ENCODE measurements at places on chromosomes 5 and 9. TPM values are rescaled to one million over a fixed set of nuclear protein-coding genes. Genes with fewer than 3 reads are reported as not detected.

Gene RHOBTB3
- total RNA-seq: 8.2 TPM

Gene LMX1B
- 2.0 TPM for total RNA-seq

Gene MOB3B
- 8.7 TPM for total RNA-seq

Gene SELENOP
- 0.18 TPM for total RNA-seq

Gene DNAH5
- 1.3 TPM for total RNA-seq

Gene RNF208
- 2.6 TPM for total RNA-seq

Gene UGT3A1
- not detected for total RNA-seq

Gene PTGR1
- 396 TPM for total RNA-seq

Gene STRBP
- total RNA-seq: 13.9 TPM

Gene MLANA
- not detected for total RNA-seq

Gene PROB1
- 0.17 TPM for total RNA-seq

Gene SHOC1
- not detected for total RNA-seq

Gene AMBP
- 7.7 TPM for total RNA-seq

Measured in A549 treated with CORT108297 at 1 μM for 4 hours (cell line).